Stimulated activated CD4-positive, alpha-beta T cell treated with anti-CD3 and anti-CD28 coated beads, Interleukin-4, amount 100 ng/mL, for 1 hour (primary cell): ENCODE measurements at places on chromosomes 16 and 17.
A peak's percentile ranks its signal among the peaks of the same experiment; 100 is the strongest.

GRCh38 chr17:14072881-14073280, 3.6 kb downstream of the COX10 start:
- no peak for DNase-seq

GRCh38 chr16:72844225-72844920, 203.6 kb downstream of the ZFHX3 start:
- no peak for DNase-seq

DNA sequence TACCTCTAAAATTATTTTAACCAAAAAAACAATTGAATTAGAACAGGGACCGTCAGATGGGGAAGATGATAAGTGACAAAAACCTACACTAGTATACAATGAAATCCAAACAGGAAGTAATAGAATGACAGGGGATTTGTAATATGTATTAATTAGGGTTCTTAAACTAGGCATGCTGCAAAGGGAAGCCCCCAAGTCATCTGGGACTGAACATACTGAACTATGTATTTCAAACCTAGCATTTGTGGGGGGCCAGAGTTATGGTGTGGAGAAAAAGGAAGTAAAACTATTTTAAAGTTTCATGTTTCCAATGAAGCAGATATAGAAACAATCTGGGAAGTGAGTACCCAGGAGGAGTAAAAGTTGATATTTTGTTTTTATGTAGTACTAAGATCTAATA, 133.2 kb upstream of the HS3ST3A1 start:
- no peak for DNase-seq

DNA sequence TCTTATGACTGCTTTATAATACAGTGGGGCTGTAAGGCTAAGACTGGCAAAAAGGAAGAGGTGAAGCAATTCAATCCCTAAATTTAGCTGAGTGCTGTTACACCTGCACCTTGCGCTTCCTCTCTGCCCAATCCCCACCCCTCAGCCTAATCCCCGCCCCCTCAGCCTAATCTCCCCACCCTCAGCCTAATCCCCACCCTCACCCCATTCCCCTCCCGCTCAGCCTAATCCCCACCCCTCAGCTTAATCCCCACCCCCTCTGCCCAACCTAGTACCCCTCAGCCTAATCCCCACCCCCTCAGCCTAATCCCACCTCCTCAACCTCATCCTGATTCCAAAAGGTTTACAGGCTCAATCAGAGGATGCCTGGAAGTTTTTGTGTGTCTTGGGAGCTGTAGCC, 155.5 kb downstream of the PMP22 start:
- DNase-seq, result no peak

- DNase-seq, result no peak
Observed at GRCh38 chr16:63568164-63568563, 1531.9 kb upstream of the CDH8 start.

- DNase-seq, result no peak
Observed at GRCh38 chr16:632486-633335, 1.9 kb downstream of the WFIKKN1 start.

- DNase-seq, result no peak
Observed at GRCh38 chr17:9195961-9196670, 174.8 kb downstream of the NTN1 start.

DNA sequence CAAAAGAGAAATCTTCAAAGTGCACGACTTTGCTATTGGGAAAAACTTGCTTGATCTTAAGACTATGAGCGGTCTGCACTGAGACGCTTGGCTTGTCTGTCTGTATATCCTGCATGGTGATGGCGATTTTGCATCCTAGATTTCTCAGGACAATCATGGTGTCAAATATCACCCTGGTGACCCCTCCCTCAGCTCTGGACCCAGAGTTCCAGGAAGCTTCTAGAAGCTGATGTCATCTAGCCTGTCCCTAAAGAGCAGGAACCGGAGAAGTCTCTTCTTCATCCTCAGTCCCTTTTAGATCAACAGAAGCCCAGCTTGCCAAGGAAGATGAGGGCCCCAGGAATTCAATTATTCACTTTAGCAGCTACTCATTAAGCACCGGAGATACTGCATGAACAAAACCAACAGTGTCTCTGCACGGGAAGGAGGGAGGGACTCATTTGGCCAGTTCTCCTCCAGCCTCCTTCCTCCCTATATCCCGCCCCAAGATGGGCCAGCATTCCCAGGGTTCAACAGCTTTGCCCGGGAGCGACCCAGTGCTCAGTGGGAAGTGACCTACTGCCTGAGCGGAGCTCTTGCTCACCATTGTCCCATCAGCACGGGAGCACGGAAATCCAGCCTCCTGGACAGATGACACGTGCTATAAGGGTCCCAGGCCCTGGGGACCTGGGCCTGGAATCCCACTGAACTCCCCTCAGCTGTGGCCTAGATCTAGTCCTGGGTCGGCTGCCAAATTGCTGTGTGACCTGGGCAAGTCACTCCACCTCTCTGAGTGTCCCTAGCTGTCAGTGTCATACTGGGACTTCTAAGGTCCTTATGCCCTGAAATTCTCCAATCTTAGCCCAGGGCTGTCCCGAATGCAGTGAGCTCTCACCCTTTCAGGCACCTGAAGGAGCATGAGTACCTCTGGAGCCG, 3.8 kb downstream of the EMP2 start:
- no peak for DNase-seq

DNA sequence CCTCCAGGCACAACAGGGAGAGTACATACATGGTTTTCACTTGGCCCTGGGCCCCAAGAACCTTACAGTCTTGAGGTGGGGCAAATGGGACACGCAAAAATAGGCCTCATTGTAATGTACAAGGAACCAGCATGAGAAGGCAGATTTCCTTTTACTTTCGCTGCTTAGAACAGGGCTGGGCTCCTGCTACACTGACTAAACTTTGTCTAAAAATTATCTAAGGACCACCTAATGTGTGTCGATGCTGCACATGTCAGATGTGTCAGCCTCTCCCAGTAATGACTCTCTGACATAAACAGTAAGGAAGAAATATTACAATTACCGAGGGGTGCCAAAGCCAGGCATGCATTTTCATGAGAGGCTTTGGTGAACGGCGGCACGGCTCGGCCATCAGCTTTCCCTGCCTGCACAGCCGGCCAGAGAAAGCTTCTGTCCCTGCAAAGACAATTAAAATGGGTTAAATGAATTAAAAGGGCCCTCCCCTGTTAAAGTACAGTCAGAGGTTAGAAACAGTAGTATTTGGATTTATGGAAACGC, 224.2 kb upstream of the IRX3 start:
- no peak for DNase-seq

DNA sequence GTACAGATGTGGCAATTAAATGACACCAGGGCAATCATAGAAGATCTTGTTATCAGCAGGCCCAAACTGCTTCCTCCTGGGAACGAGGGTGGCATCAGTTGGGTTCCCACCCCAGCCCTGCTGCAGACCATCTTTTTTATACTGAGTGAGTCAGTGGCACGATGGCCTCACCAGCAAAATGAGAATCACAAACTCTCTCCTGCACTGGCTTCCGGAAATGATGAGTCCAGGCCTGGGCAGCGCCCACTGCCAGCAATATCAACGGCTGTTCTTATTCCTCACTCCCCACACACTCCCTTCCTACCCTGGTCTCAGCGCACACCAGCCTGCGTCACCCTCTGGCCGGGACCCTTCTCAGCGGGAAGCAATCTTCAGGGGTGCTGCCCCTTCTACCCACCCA, 340.3 kb downstream of the FOXL1 start:
- no peak for DNase-seq

GRCh38 chr17:18191967-18192366, 8.3 kb downstream of the ALKBH5 start:
- DNase-seq, result no peak

DNA sequence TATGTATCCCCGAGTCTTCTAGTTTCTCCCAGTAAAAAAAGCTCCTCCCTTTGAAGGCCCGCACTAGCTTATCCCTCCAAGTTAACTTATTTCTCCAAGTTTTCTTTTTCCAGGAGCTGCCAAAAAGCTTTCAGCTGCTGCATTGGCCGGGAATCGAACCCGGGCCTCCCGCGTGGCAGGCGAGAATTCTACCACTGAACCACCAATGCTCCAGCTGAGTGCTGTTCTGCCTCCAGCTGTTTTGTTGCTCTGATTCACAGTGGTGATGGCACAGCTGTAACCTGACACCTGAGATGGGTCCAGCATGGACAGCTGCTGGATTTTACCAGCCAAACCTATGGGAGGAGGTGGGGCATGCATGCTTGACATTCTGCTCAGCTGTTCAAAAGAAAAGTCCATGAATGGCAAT, 22.1 kb downstream of the VAC14 start:
- DNase-seq, result no peak

DNA sequence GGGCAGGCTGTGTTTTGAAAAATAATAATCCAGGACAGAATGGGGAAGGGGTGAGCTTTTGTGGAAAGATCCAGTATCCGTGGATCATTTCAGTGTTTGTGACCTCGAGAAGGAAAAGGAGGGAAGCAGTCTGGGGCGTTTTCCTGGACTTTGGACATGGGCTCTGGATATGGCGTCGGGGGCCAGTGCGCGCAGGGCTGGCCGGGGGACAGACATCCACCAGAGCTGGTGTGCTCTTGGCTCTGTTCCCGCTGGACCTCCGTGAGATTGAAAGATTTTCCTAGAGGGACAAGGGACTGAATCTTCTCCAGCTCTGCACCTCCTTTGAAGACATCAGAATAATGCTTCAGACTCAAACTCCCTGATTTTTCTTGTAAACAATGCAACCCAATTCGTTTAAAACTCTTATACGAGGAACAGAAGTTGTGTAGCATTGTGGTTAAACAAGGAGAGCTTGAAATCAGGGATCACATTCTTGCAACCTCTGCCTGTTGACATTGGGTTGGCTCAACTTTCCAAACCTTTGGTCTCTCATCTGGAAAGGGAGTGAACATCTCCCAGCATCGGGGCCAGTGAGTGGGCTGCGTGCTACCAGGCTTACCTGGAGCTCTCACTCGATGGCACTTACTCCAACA, 75.9 kb downstream of the C16orf95 start:
- DNase-seq, result no peak

GRCh38 chr17:77530591-77530990, 389.8 kb downstream of the SEC14L1 start:
- no peak for DNase-seq

GRCh38 chr16:1932050-1933028, 10.7 kb downstream of the MSRB1 start:
- no peak for DNase-seq

- no peak for DNase-seq
Observed at GRCh38 chr17:43316522-43317142, 82.2 kb upstream of the ARL4D start.

DNA sequence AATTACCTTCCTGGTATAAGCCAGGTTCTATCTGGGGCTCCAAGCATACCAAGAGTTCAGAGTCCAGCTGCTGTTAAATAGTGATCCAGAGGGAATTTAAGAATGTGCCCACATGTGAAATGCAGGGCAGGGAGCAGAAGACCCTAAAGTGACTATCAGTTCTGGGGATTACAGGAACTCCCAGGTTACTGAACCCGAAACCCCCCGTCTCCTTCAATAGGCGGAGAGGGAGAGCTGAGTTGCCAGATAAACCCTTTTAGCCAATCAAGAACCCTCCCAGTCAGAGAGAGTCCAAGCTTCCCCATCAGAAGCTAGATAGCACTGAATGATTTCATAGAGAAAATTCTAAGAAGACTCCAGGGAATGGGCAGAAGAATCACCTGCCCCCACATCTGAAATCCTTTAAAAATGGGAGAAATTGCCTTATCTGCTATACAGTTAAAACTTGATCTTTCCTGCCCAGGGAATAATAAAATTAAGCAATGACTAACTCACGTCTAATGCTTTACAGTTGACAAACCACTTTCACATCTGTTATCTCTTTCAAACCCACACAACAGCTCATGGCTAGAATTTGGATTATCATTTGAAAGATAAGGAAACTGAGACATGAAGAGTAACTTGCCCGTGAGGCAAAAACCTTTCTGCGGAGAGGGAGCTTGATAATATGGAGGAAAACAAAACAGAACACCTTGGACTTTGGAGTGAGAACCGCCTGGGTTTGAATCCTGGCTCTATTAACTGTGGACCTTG, 10.2 kb downstream of the NOG start:
- no peak for DNase-seq

- DNase-seq, result no peak
Observed at GRCh38 chr17:61076621-61077031, 323.0 kb upstream of the TBX2 start.

- DNase-seq, result peak; percentile 83
Observed at GRCh38 chr16:67562526-67562917, at the start of gene CTCF. Gene CTCF (plus strand): TSS chr16:67562526. CDS start chr16:67610833, 48,307 bp downstream.

DNA sequence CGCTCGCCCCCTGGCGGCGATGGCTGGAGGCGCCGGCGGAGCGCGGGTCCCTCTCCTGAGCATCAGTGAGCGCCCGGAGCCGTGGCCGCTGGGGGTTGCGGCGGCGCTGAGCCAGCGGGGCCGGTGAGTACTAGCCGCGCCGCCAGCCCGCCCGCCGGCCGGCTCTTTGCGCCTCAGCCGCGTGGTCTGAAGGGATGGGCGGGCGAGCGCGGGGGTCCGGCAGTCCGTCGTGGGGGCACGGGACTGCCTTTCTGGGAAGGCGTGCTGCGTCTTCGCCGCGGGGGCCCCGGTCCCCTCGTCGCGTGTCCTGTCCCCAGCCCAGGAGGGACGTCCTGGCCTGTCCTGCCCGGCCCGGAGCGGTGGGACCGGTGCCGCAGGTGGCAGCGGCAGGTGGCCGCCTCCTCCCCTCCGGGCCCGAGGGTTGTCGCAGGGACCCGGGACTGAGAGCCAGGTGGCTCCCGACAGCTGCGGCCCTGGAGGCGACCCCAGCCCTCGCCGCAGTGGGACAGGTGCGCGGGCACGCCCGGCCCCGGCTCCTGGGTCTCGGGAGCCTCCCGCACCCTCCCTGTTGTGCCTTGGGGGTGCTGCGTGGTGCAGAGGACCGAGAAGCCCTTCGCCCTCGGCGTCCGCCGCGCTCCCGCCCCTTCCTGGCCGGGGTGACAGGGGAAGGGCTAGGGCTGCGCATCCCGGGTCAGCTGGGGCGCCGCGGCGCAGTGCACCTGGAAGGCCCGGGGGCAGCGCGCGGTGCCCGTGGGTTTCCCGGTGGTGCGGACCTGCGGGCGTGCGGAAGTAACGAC, at the start of gene SPECC1:
SPECC1 (plus strand) TSS at position 58 of the 797 bp plus-strand sequence. CDS start 87,293 bp downstream, outside the sequence.
- DNase-seq, result peak; percentile 85

DNA sequence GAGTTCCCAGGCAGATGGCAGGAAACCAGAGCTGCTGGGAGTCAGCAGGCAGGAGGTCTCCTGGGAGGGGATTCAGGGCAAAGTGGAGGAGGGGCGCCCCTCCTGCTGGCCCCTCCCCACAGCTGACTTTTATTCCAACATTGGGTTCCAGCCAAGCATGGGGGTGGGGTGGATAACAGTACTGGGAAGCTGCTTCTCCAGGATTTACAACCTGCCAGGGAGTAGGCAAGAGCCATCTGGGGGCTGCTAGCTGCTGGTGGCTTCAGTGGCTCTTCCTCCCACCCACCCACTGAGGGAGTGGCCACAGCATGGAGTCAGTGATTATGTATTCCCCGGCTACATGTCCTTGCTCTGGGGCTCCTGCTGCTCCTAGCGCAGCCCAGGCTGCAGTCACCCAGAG, 36.8 kb downstream of the TMEM132E start:
- no peak for DNase-seq
